Activated naive CD8-positive, alpha-beta T cell treated with anti-CD3 and anti-CD28 coated beads, Interleukin-2, amount 10 ng/mL, durations not matched to agents 7 days and 5 days (primary cell): ENCODE measurements at places on chromosomes 13 and 19. TPM values are rescaled to one million over a fixed set of nuclear protein-coding genes. Genes with fewer than 3 reads are reported as not detected.

UNC13A gene
- 0.25 TPM for total RNA-seq

IGLON5 gene
- total RNA-seq, result 0.11 TPM

CNMD gene
- not detected for total RNA-seq

OBI1 gene
- total RNA-seq, result 17.8 TPM

KLC3 gene
- not detected for total RNA-seq

DNA sequence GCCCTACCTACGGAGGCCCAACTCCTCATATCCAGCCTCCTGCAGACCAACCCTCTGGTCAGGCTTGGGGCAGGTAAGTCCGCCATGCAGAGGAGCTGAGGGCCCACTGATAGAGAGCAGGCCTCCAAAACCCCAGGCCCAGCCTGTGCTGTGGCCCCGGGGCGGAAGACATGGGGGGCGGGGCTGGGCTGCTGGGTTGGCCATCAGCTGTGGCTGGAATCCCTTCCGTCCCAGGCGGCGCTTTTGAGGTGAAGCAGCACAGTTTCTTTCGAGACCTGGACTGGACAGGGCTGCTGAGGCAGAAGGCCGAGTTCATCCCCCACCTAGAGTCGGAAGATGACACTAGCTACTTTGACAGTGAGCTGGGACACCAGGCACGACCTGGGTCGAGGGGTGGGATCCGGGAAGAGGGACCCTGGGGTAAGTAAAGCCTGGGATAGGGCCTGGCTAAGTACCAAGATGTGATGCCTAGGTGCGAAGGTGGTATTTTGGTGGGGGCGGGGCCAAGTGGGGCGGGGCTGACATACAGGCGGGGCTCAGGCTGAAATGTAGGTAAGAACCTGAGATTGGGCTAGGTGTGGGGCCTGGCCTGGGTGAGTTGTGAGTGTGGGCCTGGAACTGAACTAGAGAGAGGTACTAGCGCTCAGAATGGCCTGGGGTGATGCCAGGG lies 15.4 kb downstream of the DNASE2 start:
- no peak overlapping the region for H3K4me3 ChIP-seq
- H3K27me3 ChIP-seq, result peaks cover 3% of the 10 kb centered on the region
- no peaks in the 10 kb centered on the region for H3K36me3 ChIP-seq
- DNase-seq, result no peak

- H3K4me3 ChIP-seq, result no peak overlapping the region
- no peaks in the 10 kb centered on the region for H3K4me1 ChIP-seq
- H3K27me3 ChIP-seq, result peaks cover 6% of the 10 kb centered on the region
- H3K27ac ChIP-seq, result no peak overlapping the region
- DNase-seq, result no peak
These were observed 168.8 kb downstream of the OLFM4 start for GRCh38 chr13:53197424-53197823.

DNA sequence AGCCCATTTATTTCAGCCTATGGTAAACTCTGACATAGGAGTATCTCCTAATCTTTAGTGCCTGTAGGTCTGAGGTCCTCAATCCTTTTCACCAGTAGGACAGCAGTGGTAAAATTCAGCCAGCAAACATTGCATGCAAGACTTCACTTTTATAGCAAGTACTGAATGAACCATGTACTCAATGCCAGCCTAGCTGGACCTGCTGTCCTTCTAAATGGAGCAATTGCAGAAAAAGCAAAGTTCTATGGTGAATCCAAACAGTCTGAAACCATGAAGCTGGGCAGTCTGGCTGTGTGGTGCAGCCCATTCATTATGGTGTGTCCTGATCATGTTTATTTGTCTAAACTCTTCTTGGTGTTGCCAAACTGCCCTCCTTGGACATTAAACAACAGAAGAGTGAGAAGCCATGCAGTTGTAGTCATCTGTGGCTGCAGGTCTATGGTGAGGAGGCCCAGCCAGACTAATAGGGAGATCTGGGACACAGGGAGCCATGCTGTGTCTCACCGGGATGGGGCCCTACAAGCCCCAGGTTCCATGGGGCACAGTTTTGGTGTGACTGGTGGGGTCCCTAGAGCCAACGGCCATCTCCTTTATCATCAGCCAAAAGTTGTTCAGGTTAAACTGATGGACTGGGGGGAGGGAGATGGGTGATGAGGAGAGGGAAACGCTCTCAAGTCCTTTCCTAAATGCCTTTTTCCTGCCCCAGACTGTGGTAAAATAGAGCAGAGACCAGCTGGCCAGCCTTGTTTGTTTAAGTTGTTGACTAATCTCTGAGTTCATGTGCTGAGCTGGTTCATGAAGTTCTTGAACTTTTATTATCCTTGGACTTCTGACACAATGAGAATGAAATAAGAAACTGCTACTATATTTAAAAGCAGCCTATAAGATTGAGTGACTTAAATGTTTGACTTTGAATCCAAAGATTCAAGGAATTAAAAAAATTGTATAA lies 20.6 kb upstream of the TNFSF11 start:
- no peak overlapping the region for H3K4me3 ChIP-seq
- no peaks in the 10 kb centered on the region for H3K27me3 ChIP-seq

DNA sequence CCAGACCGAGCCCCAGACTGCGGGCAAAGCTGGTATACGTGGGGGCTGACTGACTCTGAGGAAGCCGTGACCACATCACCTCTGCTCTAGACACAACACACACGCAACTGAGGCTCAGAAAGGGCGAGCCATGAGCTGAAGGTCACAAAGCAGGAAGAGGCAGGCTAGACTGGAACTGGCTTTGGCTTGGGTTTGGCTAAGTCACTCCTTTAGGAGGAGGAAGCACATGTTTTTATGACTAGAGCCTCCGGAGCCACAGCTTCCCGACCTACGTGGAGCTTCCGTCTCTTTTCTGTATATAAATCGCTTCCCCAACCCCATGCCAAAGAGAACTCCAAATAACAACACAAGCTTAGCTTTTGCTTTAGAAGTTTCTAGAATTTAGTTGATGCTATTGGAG lies 48.0 kb downstream of the RFX2 start:
- no peak overlapping the region for H3K27ac ChIP-seq
- no peak for DNase-seq
- H3K4me1 ChIP-seq, result peaks cover 39% of the 10 kb centered on the region
- no peaks in the 10 kb centered on the region for H3K36me3 ChIP-seq

GRCh38 chr19:7933828-7934725 lies 8.1 kb upstream of the CTXN1 start:
- H3K4me3 ChIP-seq, result no peak overlapping the region
- peaks cover 5% of the 10 kb centered on the region for H3K36me3 ChIP-seq
- no peak for DNase-seq
- H3K4me1 ChIP-seq, result peaks cover 3% of the 10 kb centered on the region
- no peaks in the 10 kb centered on the region for H3K27me3 ChIP-seq

- no peaks in the 10 kb centered on the region for H3K36me3 ChIP-seq
- no peaks in the 10 kb centered on the region for H3K4me1 ChIP-seq
- H3K27me3 ChIP-seq, result peaks cover 8% of the 10 kb centered on the region
- no peak overlapping the region for H3K27ac ChIP-seq
- H3K4me3 ChIP-seq, result no peak overlapping the region
These were observed 64.0 kb upstream of the TNFRSF19 start for GRCh38 chr13:23506071-23506806.

- no peak overlapping the region for H3K4me3 ChIP-seq
- H3K27ac ChIP-seq, result no peak overlapping the region
- H3K27me3 ChIP-seq, result peaks cover 53% of the 10 kb centered on the region
- DNase-seq, result no peak
These were observed 6.6 kb upstream of the C1QTNF9B start for GRCh38 chr13:23903906-23904280.
